OCI-LY7 (cell line): ENCODE measurements at places on chromosomes 5 and 9.

DNA sequence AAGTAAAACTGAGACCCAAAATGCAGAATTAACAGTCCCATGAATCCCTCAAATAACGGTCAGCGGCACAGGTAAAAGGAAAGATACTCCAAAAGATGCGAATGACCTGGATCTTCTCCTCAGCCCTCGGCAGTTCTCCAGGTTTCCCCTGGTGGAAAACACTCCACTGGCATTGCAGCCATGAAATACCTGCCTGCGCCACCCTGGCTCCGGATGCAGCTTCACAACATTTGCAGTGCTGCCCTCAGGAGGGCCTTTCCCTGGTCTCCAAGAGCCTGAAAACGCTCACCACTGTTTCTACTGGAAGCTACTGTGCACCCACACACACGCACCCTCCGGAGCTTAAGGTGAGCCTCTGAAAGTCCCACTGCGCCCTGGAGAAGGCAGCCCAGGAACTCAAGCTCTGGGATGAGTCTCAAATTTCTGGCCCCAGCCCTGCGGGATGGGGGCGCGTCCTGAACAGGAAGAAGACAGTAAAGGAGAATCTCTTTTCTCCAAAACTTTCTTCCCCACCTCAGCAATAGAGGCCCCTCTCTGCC is 612 bp downstream of the UGT3A2 start:
- no peak for DNase-seq

DNA sequence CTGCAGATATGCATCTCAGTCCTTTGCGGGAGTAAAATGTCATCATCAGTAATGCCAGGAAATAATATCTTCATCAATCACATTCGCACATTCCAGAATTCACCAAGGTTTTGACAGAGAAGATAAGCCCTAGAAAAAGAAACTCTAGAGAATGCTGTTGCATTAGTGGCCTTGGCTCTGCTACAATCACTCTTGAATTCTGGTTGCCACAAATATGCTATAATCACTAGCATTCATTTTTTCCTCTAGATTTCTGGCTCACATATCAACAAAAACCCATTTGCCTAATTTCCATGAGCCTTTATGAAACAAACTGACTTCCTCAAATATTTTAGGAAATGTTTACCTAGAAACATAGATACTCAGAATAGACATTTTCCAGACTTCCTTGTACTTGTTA is 653.4 kb downstream of the ANXA1 start:
- no peak for DNase-seq

DNA sequence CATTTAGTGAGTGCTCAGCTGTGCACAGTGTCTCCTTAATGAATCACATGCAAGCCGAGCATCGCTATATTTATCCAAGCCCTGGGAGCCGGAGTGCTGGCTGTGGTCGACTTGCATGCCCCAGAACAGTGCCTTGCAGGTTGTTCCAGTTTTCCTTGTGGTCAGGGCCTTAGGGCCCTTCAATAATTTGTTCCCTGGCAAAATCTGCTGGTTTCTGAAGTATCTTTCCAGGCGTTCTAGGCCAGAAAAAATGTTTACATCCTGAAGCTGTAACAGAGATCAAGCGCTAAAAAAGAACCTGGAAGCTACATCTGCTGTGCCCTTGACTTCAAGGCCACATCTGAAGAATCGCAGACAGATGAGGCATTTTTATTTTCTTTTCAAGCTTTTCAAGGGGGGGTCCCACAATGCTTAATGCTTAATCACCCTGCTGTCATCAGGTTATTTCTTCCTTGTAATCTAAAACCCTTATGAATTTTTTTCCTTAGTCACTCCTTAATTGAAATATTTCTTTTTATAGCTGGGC is 105.8 kb downstream of the DOCK2 start:
- DNase-seq = no peak

DNA sequence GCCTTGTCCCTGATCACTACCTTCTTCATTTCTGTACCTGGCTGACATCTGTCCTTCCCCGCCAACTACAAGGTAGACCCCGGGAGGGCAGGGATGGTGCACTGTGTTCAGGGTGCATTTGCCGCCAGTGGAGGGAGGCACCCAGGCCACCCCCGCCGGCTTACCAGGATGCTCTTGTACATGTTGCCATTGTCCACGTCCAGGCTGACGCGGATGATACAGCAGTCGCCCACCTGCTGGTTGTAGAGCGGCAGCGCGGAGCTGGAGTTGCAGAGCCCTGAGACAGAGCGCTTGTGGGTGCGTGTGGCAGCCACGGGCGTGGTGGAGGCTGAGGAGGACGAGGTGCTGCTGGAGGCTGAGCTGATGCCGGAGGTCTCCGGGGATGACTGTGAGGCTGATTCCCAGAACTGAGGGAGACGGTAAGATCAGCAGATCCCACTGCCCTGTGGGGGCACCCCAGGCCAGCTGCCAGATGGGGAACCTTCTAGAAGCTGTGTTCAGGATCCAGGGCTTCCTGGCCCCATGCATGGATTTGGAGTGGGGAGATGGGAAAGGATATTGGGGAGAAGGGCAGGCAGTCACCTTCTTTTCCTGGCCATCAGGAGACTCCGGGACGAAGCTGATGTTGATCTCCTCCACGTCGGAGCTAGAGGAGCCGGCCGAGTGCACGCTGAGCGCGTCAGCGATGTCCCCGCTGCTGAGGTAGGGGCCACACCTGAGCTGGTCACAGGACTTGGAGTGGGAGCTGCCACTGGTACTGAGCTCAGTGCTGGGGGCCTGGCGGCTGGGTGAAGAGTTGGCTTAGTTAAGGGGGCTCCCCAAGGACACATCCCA is 19.5 kb downstream of the RALGDS start:
- DNase-seq = no peak

GRCh38 chr5:83639911-83640310 is 80.7 kb downstream of the HAPLN1 start:
- no peak for DNase-seq

DNA sequence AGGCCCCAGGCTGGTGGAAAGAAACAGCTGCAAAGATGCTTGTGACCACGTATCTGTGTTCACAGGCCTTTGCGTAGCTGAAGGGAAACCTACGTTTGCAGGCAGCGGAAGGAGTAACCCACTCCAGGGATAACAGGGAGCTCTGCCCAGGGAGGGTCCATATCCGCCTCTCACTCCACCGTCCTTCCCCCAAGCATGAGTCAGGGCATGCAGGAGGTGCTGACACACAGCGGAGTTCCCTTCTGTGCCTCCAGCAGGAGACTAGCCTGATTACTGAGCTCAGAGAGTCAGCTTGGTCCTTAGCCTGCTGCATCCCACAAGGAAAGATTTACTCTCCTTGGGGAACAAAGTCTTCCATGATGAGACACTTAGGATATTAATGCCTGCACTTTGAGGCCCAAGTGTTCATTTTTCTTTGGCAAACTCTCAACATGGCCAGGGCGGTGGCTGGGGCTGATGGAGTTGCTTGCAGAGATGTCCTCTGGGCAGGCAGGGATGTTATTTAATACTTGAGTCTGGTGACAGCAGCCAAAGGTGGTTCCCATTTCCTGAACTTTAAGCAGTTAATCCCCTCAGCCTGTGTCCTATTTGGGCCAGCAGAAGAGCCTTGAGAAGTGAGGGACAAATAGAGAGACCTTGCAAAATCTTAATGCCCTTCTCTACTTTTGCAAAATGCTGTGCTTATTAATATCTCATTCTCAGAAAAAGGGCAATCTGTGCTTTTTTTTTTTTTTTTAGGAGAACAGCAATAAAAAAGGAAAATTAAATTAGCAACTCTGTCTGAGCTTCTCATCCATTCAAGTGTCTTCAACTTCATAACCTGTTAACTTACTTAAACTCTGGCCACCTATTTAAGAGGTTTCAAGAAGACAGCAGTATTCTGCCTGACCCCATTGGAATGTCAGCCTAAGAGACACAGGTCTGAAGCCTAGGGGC is 222.1 kb downstream of the HSPA4 start:
- no peak for DNase-seq

DNA sequence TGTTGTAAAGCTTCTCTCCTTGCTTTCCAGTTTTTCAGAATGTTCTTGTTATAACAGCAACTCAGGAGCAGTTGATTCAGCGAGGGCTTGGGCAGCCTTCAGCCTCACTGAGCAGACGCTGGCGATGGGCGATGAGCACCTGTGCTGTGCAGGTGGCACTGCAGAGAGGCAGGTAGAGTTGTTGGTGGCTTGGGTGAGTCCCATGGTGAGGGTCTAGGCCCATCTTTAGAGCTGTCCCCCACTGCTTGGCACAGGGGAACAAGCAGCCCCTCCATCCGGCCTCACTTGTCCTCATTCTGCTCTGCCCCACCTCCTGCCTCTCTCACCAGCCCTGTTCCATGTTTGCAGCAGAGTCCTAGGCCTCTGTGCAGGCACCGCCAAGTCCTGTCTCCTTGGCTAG is 6.1 kb upstream of the CXCL14 start:
- DNase-seq = no peak

GRCh38 chr5:1815881-1816292 is 14.7 kb downstream of the NDUFS6 start:
- DNase-seq = no peak

- DNase-seq = no peak
Observed at GRCh38 chr5:107153283-107153682, 517.5 kb downstream of the EFNA5 start.

DNA sequence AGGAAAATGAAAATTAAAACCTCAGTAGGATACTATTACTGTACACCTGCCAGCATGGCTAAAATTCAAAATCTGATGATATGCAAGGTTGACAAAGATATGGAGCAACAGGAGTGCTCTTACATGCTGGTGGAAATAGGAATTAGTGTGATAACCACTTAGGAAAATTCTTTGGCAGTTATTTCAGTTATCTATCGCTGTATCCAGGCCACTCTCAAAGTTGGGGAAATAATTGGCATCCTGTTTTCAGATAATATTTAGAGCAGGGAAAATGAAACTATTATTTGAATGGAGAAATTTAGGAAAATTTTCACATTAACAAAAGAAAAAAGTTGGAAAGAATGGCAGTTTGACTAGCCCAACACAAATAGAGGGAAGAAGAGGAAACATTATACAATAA is 50.9 kb downstream of the KIAA1958 start:
- DNase-seq = no peak

DNA sequence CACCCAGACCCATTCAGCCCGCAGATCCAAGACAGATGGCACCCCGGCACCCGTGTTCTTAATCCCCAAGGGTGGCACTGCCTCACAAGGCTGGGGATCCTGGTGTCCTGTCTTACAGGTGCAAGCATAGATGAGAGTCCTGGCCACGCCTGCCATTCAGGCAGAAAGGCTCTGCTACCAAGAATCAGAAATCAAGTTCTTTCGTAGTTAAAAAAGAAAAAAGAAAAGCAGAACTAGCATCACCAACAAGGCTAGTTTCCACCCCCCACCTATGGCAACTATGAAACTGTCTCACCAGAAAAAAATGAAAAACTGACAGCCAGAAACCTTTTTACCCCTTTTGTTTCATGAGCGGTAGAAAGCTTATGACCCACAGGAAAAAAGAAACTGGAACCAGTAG is 170.4 kb downstream of the SYK start:
- DNase-seq = peak; percentile 45

DNA sequence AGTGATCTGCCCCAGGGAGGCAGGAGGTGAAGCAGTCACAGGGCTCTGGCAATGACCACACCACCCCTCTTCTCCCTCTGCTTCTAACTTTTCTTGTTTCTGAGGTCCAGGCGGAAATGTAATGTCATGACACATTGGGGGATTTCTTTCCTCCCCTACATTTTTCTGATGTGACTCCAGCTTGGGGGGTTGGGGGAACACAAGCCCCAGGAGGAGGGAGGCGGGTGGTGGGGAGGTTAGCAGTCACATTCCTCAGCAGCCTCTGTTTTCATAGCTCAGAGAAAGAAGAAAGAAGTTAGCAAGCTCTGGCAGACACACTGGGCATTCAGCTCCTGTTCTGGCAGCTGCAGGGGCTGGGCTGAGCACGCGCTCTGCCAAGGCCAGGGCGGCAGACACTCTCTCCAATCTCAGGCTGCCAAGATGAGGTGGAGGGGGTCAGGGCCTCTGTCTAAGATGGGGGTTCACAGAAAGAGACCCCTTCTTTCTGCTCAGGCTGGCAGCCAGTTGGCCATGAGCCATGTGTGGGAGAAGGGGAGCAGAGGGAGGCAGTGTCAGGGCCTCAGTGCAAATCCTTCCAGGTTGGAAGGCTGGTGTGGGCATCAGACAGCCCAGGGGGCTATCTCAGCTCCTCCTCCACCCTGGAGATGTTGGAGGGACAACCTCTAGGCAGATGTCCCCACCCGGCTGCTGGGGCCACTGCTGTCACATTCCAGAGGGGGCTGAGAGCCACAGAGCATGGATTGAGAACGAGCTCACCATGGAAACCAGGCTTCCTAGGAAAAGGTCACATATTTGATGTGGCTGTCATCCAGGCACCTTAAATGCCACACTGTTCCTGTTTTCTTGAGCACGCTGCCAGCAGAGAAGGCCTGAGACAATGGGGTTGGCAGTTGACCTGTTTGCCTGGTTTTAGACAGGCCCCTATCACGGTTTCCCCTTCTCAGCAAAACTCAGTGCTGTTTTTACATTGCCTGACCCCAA is 20.1 kb upstream of the PFDN1 start:
- no peak for DNase-seq

DNA sequence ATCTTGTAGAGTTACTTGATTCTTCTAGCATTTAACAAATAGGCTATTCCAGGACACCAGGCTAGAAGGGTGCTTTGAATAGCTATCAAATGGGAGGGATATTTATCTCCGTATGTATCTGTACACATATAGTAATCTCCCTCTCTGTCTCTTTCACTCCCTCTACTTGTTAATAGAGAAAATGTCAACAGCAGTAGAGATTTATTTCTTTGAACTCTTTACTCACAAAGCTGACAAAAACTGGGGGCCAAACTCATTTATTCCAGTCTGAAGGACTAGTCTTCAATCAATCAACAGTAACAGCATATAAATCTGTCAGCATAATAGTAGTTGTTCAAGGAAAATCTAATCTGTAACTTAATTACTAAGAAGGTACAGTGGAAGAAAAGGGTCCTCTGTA is 78.2 kb upstream of the FER start:
- DNase-seq = no peak

DNA sequence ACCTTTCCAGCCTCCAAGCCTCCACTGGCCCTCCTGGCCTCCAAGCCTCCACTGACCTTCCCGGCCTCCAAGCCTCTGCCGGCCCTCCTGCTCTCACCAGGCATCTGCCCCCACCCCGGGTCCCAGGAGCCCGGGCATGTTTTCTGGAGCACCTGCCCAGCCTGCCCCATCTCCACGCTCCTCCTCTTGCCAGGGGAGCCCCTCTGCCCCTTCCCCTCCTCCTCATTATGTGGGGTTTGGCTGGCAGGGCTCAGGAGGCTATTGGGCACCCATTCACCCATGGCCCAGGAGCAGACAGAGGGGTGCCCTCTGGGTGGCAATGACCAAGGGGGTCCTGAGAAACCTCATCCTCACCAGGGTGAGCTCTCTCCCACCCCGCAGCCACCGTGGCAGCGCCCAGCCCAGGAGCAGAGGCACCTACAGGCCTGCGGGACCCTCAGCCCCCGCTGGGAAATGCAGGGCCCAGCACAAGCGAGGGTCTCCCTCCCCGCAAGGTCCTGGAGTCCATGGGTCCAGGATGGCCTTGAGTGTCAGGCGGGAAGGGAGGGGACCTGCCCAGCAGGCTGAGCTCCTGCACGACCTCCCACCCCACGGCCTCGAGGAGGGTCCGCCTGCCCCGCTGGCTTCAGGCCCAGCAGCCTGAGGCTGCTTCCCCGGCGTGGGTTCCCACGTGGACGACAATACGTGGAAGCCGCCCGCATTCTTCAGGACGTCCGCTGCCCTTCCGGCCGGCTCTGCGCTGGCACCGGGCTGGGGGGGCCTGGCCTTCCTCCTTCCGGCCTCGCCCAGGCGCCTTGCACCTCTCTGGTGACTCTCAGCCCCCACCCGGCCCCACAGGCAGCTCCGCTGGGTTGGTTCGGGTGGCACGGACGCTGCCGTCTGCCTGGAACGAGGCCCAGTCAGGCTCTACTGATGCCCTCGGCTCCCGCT is 51.4 kb upstream of the NRARP start:
- no peak for DNase-seq
